ENCODE measurements at places on chromosomes 5 and 9. TPM values are rescaled to one million over a fixed set of nuclear protein-coding genes. Genes with fewer than 3 reads are reported as not detected.

GRCh38 chr5:66880401-66880800, 284.2 kb downstream of the MAST4 start:
- DNase-seq: no peak
- peaks cover 22% of the 10 kb centered on the region for H3K4me1 ChIP-seq
- no peaks in the 10 kb centered on the region for H3K36me3 ChIP-seq
- H3K27me3 ChIP-seq: no peaks in the 10 kb centered on the region
- no peak overlapping the region for H3K4me3 ChIP-seq
- H3K27ac ChIP-seq: no peak overlapping the region

DNA sequence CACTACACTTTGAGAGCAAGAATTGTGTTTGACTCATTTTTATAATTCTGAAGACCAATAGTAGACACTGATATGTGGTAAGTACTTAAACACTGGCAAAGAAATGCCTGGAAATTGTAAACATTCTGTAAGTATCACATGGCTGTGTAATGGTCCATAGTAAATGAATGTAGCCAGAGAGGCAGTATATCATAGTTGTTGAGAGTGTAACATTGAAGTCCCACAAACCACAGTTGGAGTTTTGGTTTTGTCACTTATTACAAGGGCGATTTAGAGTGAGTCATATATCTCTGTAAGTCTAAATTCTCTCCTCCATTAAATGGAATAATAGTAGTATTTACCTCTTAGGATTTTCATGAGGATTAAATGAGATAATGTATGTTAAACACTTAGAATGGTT, 181.1 kb upstream of the MEF2C start:
- H3K4me1 ChIP-seq: no peaks in the 10 kb centered on the region
- H3K27me3 ChIP-seq: no peaks in the 10 kb centered on the region
- DNase-seq: no peak

DNA sequence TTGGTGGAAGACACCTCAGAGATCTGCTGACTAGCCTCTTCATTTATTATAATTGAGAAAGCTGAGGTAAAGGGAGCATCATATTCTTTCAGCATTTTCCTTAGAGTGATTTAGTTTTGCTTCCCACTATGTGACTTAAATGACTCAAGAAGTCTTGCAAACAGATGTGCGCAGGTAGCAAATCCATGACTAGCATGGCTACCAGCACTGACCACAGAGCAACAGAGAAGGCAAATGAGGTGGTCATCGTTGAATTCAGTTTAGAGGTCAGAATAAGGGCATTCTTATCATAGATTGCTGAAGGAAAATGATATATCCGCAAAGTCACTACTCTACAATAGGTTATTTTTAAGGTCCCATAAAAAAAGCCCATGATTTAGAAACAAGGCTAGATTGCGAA, 162.2 kb downstream of the PIK3R1 start:
- no peak overlapping the region for H3K27ac ChIP-seq
- DNase-seq: no peak
- H3K4me3 ChIP-seq: no peak overlapping the region
- no peaks in the 10 kb centered on the region for H3K27me3 ChIP-seq

DNA sequence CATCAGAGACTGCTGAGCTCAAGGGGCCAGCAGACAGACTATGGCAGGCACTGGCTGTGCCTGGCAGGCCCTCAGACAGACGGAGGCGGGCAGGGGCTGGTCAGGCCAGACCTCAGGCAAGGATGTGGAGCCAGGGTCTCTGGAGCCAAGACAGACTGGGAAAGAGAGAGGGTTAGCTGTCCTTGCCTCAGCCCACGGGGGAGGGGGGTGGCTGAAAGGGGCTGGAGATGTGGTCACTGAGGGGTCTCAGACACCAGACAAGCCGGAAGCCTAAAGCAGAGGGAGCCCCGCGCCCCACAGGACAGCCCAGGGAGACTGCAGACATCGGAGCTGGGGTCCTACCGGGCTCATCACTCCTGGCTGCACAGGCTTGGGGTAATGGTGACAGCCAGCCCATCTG, 141.2 kb upstream of the FOXD4L5 start:
- no peaks in the 10 kb centered on the region for H3K36me3 ChIP-seq
- no peak overlapping the region for H3K4me3 ChIP-seq
- H3K4me1 ChIP-seq: no peaks in the 10 kb centered on the region
- DNase-seq: no peak
- H3K27ac ChIP-seq: no peak overlapping the region

GRCh38 chr5:172479034-172479783, 24.9 kb upstream of the SH3PXD2B start:
- no peaks in the 10 kb centered on the region for H3K27me3 ChIP-seq
- peak; percentile 88 for DNase-seq
- peak overlapping the region; percentile 27 for H3K4me3 ChIP-seq
- H3K36me3 ChIP-seq: no peaks in the 10 kb centered on the region
- peak overlapping the region; percentile 62 for H3K27ac ChIP-seq

DNA sequence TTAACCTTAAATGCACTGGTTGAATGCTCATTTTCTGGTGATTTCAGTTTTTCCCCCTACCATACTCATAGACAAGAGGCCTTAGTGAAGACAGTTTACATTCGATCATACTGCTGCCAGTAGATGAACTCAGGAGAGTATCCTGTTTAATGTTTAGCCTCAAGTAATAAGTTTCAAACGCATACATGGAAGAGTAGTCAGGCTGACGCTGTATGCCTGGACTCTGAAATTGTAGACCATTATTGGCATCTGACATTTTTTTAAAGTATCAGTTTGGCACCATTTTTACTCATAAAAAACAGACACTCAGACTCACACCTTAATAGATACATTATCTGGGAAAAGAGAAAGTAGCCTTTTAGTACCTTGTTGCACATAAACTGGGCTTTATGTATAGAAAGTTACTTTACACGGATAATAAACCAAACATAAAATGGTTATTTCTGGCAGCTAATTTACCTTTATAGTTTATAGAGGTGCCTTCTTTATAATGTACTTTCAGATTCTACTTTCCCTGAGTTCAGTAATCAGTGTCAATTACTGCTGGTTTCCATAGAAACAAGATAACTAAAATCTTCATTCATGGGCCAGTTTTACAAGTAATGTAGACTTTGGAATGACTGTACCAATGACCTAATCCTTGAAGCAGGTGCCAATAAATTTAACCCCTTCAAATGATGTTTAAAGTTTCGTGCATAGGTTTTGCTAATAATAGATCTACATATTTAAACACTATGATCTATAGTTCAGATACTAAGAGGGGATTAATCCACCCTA, 183.8 kb upstream of the ITGA1 start:
- no peak for DNase-seq
- H3K27me3 ChIP-seq: peaks cover 2% of the 10 kb centered on the region
- no peak overlapping the region for H3K4me3 ChIP-seq
- no peaks in the 10 kb centered on the region for H3K4me1 ChIP-seq

DNA sequence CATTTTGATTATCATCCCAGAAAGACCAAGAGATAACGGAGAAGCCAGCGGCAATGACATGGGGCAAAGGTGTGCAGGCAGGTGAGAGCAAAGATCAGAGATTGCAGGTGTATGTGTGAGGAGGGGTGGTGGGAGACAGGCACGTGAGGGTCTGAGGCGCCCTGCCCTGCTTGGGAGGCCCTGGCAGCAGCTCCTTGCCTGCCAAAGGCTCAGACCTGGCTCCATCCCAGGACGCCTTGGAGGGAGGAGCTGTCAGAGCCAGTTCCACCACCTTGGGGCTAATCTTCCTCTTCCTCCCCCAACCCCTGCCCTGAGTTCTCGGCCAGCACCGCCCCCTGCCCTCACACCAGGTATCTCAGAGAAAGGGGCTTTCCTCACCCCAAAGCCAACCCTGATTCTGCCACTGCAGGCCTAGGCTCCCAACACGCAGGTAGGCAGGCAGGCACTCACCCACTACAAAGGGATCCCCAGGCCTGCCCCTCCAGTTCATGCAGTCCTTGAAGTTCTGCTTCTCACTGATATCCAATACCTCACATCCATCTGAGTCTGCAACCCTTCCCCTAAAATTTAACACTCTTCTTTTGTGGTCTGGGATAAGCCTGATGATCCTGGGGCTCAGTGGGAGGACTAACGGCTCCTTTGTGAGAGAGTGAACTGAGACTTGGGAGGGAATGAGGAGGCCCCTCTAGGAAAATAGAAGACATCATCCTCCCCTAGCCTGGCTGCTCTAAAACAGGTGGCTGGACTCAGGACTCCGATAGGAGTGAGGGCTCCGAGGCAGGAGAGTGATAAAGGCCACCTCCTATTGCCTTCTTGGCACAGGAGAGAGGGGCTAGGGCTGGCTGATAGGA, 1.8 kb downstream of the AQP3 start:
- H3K27ac ChIP-seq: no peak overlapping the region
- H3K4me3 ChIP-seq: peak overlapping the region; percentile 57
- DNase-seq: no peak

The LCN12 gene
- 0.46 TPM for polyA plus RNA-seq

DNA sequence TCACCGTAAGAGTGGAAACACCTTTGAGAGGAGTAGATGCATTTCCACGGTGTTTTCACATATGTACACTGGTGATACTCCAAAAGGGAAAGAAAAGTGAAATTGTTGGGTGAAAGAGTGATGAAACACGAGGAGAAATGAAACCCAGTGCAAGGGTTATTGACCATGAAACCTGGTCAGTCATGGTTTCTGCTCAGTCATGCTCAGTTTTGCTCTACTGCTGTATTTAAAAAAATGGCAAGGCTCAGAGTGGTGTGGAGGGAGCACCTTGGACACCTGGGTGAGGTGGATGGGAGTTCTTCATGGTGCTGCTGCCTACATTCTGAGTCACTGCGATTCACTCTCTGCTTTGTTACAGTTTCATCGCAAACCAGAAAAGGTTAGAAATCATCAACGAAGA, 32.3 kb downstream of the NTRK2 start:
- H3K36me3 ChIP-seq: no peaks in the 10 kb centered on the region
- H3K27ac ChIP-seq: no peak overlapping the region
- H3K4me1 ChIP-seq: no peaks in the 10 kb centered on the region
- DNase-seq: no peak
- H3K27me3 ChIP-seq: no peaks in the 10 kb centered on the region

- H3K36me3 ChIP-seq: no peaks in the 10 kb centered on the region
- no peaks in the 10 kb centered on the region for H3K4me1 ChIP-seq
- no peak overlapping the region for H3K4me3 ChIP-seq
These were observed 405.3 kb downstream of the TLE4 start for GRCh38 chr9:79977074-79977435.

The SH3RF2 gene
- 750 TPM for polyA plus RNA-seq

The CDO1 gene
- 4.8 TPM for polyA plus RNA-seq

DNA sequence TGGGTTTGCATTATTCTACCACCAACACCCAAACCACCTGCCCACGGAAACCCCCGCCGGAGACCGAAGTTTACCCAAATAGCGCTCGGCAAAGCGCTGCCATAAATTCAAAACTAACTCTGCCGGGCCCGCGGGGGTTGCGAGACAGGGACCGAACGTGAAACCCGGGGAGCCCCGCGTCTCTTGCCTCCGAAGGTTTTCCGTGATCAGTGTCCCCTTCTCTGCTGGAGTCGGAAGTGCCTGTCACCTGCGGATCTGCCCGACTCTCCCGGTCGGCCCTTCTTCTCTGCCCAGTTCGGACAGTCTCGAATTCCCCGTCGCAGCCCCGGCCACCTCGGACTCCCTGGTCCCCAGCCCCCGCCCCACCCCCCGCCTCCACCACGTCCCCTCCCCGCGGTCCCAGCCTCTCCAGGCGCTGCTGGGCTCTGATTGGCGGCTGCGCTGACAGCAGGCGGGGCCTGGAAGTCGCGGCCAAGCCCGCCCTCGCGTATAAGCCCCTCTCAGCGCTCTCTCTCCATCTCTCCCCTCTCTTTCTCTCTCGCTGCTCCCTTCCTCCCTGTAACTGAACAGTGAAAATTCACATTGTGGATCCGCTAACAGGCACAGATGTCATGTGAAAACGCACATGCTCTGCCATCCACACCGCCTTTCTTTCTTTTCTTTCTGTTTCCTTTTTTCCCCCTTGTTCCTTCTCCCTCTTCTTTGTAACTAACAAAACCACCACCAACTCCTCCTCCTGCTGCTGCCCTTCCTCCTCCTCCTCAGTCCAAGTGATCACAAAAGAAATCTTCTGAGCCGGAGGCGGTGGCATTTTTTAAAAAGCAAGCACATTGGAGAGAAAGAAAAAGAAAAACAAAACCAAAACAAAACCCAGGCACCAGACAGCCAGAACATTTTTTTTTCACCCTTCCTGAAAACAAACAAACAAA, at the start of gene RORB:
Gene RORB (plus strand): TSS at position 517 of the 929 bp plus-strand sequence. CDS start 642 bp downstream, outside the sequence.
- H3K4me1 ChIP-seq: no peaks in the 10 kb centered on the region
- no peaks in the 10 kb centered on the region for H3K27me3 ChIP-seq
- DNase-seq: peak; percentile 80
- no peaks in the 10 kb centered on the region for H3K36me3 ChIP-seq

- no peak overlapping the region for H3K27ac ChIP-seq
- no peak overlapping the region for H3K4me3 ChIP-seq
- peaks cover 7% of the 10 kb centered on the region for H3K4me1 ChIP-seq
- no peaks in the 10 kb centered on the region for H3K27me3 ChIP-seq
- no peaks in the 10 kb centered on the region for H3K36me3 ChIP-seq
These were observed 36.4 kb downstream of the PHF2 start for GRCh38 chr9:93612796-93613154.

- H3K4me1 ChIP-seq: no peaks in the 10 kb centered on the region
- no peaks in the 10 kb centered on the region for H3K27me3 ChIP-seq
- no peaks in the 10 kb centered on the region for H3K36me3 ChIP-seq
- peak; percentile 52 for DNase-seq
These were observed 6.3 kb upstream of the NR5A1 start for GRCh38 chr9:124513376-124513994.

The GALNT10 gene
- polyA plus RNA-seq: 12.3 TPM

The HRH2 gene
- polyA plus RNA-seq: 27.8 TPM

The NREP gene
- 20.0 TPM for polyA plus RNA-seq

The PALM2AKAP2 gene
- polyA plus RNA-seq: 4.1 TPM

The NEUROG1 gene
- polyA plus RNA-seq: not detected

DNA sequence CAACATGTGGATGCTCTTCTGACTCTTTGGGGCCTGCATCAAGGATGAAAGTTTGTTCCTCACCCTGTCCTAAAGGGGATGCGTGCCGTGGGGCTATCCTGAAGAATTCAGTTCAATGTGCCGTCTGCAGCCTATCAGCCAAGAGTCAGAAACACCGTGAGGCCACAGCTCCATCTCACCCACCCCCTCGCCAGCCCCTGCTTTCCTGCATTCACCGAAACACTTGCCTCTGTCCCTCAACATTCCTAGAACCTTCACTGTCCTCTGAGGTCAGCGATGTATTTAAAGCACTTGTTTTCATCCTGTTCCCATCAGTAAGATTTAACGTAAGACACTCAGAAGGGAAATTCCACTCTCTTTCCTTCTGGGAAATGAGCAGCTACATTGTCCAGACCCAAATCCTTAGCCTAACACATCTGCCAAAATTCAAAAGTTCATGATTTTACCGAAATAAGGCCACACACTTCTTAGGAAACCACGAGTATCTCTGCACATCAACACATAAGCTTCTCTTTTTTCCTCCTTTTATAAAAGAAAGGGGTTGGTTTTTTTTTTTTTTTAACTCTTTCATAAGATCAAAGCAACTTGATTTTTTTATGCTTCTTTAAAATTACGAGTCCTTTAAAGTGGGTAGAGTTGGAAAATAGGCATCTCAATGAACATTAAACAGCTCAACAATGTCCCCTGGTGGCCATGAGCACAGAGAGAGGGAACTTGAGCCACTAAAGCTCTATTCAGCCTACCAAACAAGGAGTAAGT, 100.7 kb downstream of the SUSD1 start:
- no peaks in the 10 kb centered on the region for H3K36me3 ChIP-seq
- no peak for DNase-seq

The SHISAL2B gene
- not detected for polyA plus RNA-seq

The PRUNE2 gene
- polyA plus RNA-seq: 0.71 TPM

Measured in heart left ventricle (tissue), 16 donors.